ENCODE measurements at places on chromosomes 1 and 21.

DNA sequence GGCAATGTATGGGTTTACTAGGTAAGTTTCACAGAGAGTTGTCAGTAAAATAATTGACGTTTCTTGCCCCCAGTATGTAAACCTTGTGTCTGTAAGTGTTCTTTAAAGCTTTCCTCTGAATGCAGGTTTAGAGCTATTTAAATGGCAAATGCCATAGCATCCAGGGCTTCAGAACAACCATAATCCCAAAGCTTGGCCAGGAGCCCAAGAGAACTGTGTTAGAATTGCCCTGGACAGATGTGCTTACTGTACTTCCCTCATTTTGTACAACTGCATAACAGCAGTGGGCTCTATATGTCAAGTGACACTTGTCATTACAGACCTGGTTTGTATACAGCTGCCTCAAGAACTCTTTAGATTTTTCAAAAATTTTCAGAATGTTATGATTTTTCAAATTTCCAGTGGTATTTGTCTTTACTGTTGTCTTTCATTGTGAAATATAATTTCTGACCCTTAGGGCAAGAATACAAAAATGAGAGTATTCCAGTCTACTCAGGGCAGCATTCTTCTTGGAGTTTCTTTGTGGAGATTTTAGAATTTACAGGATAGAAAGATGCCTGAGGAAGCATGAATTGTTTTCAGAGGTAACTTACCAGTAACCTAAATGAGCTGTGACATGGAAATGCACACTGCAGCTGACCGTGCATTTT lies 136.9 kb upstream of the L1TD1 start:
- DNase-seq: no peak

DNA sequence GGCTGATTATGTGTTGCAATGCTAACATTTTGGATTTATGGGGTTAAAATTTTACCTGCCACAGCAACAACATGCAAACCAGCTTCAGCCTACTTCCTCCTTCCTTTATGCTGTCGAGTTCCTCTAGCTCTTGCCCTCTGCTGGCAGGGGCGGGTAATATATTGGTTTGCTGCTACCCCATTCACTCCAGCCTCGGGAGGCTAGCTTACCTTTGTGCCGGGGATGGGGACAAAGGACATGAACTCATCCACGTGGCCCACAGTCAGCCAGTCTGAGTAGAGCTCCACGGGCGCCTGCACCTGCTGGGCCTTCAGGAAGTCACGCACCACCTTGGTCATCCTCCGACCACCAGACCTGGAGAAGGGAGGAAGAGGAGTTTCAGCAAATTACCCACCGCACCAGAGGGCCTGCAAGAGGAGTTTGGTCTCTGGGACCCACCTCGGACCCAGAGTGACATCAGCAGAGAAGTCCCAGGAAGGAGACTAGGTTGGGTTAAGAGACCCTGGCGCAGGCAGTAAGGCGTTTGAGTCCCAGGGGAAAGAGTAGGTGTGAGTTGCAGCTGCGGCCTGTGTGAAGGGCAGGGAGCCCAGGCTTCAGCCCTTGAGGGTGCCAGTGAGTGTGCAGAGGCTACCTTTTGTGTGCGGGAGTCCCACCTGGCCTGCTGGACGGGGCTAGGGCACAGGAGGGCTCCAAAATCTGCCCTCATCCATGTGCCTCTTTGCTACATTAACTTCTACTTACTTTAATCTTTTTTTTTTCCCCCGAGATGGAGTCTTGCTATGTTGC lies 21.8 kb upstream of the SDHB start:
- no peak for DNase-seq

GRCh38 chr21:32800056-32800455 lies 28.5 kb upstream of the PAXBP1 start:
- DNase-seq: no peak

DNA sequence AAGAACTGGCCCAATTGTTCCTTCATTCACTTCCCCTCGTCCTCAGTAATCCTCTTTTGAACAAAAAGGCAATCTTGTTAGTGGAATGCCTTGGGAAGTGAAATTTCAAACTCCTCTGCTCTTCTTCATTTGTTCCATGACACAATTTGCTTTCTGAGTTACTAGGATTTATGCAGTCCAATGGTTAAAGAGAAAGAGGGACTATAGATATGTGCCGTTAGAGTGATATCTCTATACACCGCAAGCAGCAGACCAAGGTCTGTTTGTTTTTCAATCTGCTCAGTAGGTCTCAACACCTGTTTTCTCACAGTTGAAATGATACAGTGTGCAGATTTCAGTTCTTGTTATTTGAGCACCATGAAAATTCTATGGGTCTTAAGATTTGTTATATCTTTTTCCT lies 244.0 kb downstream of the DNM3 start:
- no peak for DNase-seq

DNA sequence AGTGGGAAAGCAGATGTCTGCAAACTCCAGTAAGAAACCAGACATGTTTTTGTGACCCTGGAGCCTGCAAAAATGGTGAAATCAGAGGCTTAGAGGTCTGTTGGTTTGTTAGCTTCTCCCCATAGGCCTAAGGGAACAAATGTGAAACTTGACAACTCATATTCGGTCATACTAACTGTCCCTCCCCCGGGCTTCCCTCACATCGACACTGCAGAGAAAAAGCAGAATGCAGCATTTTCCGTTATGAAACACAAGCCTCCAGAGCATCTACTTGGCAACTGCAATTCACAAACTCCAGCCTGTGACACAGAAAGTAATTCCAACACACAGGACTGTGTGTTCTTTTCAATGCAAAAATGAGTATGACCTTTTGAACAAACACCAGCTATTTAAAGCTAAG lies 3.7 kb downstream of the KCNA2 start:
- DNase-seq: no peak

DNA sequence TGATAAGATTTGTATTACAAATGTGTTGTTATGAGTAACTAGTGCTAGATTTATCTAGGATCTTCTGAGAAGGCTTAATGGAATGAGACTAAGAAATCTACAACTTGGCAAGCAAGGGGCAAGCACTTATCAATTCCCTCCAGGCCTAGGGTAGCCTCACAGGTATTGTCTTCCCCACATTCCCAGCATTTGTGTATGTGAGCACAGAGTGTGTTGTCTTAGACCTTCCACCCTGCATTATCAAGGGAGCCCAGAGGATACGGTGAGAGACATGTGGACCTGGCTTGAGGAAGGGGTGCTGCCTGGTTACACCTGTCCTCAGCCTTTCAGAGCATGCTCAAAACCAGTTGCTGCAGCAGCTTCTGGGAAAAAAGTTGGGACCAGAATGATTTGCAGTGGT lies 327.2 kb downstream of the MRPL39 start:
- no peak for DNase-seq

DNA sequence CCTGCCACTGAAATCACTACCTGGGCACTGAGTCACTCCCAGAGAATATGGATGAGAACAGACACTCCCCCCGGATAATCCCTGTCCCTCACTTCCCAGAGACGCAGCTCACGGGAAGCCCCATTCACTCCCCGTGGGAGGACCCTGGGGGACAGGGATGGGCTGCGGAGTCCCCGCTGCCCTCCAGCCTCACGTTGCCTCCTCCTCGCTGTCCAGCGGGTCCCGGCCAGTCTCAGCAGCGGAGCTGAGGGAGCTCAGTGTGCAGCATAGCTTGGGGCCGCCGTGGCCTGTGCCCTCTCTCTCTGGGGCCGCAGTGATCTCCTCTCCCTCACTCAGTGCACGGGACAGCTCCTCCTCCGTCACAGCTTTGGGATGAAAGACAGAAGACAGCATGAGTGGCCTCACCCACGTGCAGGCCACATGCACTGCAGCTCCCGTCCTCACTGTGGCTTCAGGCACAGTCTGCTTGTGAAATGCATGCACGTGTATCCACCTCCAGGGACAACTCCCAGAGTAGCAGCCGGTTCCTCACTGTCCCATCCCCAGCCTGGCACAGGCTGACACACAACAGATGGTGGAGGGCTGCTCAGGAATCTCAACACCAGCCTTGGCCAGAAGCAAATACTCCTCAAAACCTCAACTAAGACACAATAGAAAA lies 7.4 kb downstream of the CFAP410 start:
- DNase-seq: no peak

GRCh38 chr1:196461521-196461920 lies 146.7 kb downstream of the KCNT2 start:
- DNase-seq: no peak

DNA sequence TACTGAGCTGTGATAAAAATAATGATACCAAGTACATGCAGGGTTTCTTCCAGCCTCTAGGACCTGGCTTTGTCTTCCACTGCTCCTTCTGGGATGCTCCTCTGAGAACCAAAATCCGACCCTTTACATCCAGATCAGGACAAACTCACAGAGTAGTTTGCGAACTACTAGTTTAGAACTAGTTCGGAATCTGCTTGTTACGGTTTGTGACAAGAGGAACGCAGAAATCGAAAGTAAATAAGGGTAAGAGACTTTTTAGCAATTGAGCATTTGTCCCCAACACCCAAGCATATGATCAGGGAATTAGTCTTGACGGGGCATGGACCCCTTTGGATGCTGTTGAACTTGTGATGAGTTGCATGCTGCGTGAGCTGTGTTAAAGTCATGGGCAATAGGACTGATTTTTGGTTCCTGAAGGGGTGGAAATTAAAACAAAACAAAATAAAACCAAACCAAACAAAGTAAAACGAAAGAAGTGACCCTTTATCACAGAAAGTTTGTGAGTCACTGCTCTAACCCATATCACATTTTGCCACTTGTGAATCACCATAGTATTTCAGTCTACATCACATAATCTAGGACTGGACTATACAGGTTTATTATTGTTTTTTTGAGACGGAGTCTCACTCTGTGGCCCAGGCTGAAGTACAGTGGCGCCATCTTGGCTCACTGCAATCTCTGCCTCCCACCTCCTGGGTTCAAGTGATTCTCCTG lies 35.7 kb upstream of the ERRFI1 start:
- DNase-seq: no peak

DNA sequence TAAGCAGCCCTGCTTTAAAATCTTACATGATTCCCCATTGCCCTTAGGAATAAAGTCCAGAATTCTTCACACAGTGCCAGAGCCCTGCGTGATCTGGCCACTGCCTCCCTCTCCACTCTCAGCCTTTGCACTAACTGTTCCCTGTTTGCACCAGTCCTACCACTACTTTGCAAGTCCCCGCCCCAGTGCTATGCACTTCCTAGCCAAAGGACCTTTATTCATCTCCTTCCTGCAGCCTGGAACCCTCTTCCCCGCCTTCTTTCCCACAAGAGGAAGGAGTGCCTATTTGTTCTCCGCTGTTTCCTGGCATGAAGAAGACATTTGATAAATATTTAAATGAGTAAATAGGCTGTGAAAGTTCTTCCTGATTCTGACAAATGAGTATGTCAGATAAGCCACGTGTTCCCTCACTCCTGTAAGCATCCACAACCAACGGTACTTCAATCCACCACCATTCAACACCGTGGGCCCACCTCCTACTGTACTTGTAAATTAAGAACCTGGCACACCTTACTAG lies 23.9 kb downstream of the CAPN8 start:
- DNase-seq: no peak

GRCh38 chr1:229281339-229281926 lies 10.5 kb downstream of the RAB4A start:
- DNase-seq: no peak

DNA sequence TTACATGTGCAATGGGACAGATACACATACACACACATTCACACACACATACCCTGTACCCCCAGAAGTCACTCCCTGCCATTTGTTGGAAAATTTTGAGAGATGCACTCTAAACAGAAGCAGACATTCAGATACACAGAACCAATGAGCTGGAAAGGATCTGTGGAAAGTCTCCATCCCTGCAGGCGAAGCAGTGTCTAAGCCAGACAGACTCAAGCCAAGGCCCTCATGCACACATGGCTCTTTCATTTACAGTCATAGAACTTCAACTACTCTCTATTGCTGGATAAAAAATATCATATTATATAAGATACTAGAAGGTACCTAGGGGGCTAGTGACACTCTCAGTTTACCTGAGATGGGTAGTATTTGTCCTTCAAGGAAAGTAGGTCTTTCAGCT lies 7.3 kb upstream of the SEC16B start:
- no peak for DNase-seq

- DNase-seq: peak; percentile 22
Observed at GRCh38 chr1:112508278-112509004, at the start of gene WNT2B. WNT2B (plus strand) TSS chr1:112508965; CDS start chr1:112509263, 298 bp downstream.

GRCh38 chr1:14369526-14370213 lies 228.8 kb upstream of the KAZN start:
- DNase-seq: no peak

DNA sequence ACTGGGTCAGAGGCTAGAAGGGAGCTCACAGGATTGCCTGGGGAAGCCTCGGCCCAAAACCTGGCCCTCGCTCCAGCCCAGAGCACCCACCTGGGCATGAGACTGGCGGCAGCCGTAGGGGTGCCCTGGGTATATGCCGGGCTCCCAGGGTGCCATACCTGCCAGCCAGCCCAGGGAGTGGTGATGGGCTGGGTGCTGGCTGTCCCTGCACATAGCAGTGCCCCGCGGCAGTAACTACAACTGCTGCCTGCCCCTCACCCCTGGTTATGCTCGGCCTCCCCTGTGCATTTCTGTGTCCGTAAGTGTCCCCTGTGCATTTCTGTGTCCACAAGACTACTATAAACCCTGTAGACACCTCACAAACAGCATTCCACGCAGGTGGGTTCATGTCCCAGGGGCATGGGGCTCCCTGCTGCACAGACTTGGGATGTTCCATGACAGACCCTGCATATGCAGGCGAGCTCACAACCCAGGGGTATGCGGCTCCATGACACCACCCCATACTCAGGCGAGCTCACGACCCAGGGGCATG lies 5.8 kb upstream of the SPATC1L start:
- DNase-seq: no peak

- DNase-seq: no peak
Observed at GRCh38 chr1:84912726-84913554, 19.9 kb upstream of the LPAR3 start.

GRCh38 chr1:224500796-224501195 lies 66.2 kb upstream of the WDR26 start:
- DNase-seq: no peak

- DNase-seq: no peak
Observed at GRCh38 chr1:109386054-109386717, 11.5 kb downstream of the SORT1 start.

- DNase-seq: no peak
Observed at GRCh38 chr1:19359357-19359756, 47.2 kb downstream of the SLC66A1 start.

- DNase-seq: no peak
Observed at GRCh38 chr1:189619682-189620332, 857.9 kb downstream of the BRINP3 start.

DNA sequence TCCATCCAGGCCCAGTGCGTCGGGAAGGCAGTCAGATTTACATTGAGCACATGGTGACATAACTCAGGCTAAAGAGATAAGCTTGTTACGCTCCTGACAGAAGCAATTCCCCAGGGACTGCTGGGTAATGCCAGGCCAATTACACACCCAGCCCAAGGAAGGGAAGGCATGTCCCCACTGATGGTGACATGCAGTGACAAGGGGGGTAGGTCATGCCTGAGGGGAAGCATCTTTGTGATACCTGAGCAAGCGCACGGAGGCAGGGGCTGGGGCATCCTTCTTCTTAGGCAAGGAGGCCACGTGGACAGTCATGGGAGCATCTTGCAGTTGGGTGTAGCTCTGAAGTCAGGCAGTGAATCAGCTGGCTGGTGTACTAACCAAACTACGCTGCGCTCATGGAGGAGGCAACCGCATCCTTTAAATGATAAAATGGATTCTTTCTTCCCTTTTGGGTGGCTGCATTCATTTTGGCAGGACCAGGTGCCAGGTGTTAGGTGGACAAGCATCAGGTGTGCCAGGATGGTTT lies 39.6 kb upstream of the GRIK3 start:
- DNase-seq: no peak

Measured in stimulated activated CD4-positive, alpha-beta T cell treated with anti-CD3 and anti-CD28 coated beads, TNF-alpha, amount 100 ng/mL, for 1 hour (primary cell).